ENCODE measurements at places on chromosomes 6 and 20.

DNA sequence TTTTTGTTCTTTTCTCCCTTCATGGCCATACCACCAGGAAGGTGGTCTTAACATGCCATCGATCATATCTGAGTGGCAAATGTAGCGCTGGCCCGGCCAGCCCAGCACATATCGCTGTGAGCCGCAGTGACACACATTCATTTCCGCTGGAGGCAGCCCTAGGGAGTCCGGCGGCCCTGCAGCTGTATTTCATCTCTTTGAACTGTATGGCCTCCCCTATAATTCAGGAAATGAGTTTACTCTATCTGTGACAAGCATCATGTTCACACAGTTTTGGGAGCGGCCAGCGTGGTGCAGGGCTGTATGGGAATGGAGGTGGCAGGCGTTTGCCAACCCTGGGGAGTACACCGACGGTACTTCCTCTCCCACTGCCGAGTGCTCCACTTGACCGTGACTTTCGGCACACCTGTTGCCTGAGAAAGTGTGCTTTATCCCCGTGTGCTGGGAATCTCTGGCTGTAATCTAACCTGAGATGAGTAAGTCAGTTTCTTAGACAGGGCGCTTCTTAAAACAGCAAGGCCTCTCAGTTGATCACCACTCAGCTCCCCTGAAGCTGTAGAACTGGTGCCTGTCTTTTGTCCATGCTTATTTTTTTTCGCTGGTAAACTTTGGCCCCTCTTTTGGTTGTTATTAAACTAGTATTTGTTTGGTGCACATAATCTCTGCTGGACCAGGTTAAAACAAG lies 257.1 kb upstream of the TAB2 start:
- no peak for DNase-seq

- no peak for DNase-seq
Observed at GRCh38 chr6:36389353-36389752, 1.9 kb upstream of the ETV7 start.

DNA sequence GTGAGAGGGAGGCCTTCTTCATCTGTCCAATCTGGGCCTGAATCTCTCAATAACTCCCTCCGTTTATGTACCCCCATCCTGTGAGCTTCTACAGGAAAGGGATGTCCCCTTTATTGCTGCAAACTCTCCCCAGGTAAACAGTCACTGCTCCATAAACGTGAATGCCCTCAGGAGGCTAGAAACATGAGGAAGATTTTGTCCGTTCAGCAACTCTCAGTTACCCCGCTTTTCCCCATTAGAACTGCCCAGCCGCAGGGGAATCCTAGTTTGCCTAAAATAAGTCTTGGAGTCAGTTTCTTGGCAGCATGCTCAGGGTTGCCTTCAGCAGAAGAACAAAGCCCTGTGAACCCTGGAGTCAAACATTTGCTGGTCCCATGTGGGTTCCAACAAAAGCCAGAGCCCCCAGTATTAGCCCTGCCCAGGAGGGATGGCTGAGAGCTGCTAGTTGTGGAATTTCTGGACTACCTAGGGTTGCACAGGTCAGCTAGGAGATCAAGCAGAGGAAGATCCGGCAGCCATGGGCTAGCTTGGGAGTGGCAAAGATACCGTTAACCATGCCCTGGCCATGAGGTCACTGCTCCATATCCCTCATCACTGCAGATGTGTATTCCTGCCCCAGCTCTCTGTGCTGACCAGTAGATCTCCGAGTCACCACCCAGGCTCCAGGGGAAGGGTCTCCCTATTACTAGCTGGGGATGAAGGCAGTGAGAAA lies 640 bp downstream of the LRRN4 start:
- no peak for DNase-seq

DNA sequence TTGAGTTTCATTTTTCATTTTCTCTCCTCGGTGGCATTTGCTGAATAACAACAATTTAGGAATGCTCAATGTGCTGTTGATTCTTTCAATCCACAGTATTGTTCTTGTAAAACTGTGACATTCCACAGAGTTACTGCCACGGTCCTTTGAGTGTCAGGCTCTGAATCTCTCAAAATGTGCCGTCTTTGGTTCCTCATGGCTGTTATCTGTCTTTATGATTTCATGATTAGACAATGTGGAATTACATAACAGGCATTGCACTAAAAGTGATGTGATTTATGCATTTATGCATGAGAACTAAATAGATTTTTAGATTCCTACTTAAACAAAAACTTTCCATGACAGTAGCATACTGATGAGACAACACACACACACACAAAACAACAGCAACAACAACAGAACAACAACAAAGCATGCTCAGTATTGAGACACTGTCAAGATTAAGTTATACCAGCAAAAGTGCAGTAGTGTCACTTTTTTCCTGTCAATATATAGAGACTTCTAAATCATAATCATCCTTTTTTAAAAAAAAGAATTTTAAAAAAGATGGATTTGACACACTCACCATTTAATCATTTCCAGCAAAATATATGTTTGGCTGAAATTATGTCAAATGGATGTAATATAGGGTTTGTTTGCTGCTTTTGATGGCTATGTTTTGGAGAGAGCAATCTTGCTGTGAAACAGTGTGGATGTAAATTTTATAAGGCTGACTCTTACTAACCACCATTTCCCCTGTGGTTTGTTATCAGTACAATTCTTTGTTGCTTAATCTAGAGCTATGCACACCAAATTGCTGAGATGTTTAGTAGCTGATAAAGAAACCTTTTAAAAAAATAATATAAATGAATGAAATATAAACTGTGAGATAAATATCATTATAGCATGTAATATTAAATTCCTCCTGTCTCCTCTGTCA lies 88.1 kb downstream of the SNAP25 start:
- peak; percentile 80 for DNase-seq

- DNase-seq = no peak
Observed at GRCh38 chr6:1963596-1963995, 281.8 kb downstream of the GMDS start.

DNA sequence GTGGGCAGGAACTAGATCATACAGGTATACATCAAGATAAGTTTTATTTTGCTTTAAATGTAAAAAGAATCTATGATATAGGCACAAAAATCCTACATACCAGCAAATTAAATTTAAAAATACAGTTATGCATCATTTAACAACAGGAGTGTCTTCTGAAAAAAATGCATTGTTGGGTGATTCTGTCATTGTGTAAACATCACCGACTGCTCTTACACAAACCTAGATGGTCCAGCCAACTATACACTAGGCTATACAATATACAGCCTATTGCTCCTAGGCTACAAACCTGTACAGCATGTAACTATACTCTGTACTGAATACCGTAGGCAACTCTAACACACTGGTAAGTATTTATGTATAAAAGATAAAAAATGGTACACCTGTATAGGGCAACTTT lies 139.4 kb downstream of the RNGTT start:
- peak; percentile 67 for DNase-seq

DNA sequence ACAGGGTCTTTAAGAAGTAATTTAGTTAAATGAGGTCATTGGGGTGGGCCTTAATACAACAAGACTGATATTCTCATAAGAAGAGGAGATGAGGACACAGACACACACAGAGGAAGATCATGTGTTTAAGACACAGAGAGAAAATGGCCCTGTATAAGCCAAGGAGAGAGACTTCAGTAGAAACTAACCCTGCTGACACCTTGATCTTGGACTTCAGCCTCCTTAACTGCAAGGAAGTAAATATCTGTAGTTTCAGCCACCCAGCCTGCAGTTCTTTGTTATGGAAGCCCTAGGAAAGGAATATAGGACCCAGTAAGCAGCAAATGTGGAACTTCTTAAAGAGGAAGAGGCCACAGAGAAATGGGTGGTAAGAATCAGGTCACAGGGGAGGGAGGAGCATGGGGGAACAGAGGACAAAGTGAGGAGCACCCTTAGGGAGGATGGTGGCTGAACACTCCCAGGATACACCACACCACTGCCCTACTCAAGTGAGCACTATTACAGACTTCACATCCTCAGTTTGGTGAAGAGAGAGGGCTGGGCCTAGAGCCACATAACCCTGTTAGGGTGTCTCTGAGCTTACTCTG lies 762 bp downstream of the SIRPB1 start:
- no peak for DNase-seq

GRCh38 chr20:31617432-31618104 lies 12.5 kb downstream of the ID1 start:
- no peak for DNase-seq

GRCh38 chr20:35908007-35908406 lies 46.3 kb downstream of the SCAND1 start:
- no peak for DNase-seq
